Occipital lobe (tissue), 3 donors: ENCODE measurements at places on chromosomes 13 and 19. TPM values are rescaled to one million over a fixed set of nuclear protein-coding genes. Genes with fewer than 3 reads are reported as not detected.

- no peak for DNase-seq
Observed at GRCh38 chr19:55284405-55285058, 735 bp downstream of the BRSK1 start.

DNA sequence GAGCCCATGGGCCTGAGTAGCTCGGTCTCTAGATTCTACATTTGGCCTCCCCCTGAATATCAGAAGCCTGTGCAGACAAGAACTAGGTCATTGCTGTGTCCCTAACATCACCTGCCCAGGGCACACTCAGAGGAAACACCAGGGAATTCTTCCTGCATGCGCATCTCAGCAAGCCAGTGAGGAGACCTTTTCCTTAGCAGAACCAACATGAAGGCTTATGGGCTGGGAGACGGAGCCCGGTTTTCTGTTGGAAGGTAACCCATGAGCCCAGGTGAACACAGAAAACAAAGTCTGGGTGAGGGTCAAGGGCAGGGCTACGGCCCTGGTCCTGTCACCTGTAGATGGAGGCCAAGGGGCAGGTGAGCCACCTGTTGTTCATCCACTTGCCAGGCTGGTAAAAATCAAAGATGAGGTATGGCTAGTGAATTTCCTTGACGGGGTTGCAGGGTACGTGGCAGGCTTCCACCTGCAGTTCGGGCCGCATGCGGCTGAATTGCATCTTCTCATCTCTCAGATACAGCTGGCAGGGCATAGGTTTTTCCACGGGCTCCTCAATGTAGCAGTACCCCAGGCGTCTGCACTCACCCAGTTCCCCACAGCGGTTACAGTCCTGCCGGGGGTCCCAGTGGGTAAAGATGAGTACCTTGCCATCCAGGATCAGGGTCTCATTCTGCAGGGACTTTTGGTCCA is 3.6 kb upstream of the FAM187B start:
- no peak for DNase-seq

DNA sequence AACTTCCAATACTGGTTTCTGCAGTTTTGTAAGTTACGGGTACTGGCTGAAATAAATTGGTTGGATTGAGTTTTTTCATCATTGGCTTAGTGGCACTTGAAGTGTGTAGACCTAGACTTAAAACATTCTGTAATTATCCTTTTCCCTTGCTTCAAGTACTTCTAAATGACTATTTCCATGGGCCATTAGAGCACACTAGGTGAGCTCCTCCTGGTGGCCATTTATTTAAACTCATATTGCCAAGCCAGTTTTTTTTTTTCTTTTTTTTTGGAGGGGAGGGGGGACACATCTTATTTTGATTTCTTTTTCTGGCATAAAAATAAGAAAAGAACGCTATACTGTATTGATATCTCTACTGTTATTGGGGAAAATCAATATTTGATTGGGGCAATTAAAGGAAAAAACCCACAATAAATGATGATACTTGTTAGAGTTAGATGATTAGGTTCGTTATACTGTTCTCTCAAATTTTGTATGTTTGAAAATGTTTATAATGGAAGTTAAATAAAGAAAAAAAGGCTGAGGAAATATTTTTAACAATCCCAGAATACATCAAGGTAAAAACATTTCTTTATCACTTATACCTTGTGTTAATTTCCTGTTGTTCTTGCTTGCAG is 82.9 kb downstream of the PDS5B start:
- DNase-seq: no peak

Gene SERP2
- total RNA-seq: 30.7 TPM

DNA sequence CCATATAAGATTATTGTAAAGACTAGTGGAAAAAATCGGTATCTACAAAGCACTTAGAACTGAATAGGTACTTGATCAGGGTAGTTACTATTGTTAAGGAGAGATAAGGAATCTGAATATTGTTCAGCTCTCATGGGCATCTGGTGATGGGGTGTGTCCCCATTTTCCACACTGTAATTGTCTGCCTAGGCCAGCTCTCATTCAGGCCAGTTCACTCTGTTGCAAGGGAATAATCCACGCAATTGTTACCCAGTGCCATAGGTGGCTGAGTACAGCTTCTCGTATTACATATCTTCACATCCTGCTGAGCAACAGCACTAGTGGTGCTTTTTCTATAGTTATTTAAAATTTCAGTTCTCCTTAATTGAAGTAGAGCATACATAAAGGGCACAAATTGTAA is 45.6 kb upstream of the C13orf42 start:
- DNase-seq: no peak

DNA sequence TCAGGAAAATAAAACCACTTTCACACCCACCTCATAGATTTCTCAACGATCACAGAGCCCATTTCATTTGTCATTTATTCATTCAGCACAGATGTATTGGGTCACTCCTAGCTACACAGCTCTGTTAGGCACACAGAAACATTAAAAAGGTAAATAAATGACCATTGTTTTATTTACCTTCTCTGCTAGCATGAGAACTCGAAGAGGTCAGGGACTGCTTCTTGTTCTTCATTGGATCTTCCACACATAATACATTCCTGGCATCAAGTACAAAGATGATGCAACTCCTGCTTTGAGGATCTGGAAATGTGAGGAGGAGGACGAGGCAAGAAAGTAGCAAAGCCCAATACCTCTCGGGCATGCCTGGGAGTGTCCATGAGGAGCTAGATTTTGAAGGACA is 168.1 kb downstream of the RBM26 start:
- DNase-seq: no peak

GRCh38 chr13:78030341-78030896 is 111.8 kb upstream of the EDNRB start:
- no peak for DNase-seq

DNA sequence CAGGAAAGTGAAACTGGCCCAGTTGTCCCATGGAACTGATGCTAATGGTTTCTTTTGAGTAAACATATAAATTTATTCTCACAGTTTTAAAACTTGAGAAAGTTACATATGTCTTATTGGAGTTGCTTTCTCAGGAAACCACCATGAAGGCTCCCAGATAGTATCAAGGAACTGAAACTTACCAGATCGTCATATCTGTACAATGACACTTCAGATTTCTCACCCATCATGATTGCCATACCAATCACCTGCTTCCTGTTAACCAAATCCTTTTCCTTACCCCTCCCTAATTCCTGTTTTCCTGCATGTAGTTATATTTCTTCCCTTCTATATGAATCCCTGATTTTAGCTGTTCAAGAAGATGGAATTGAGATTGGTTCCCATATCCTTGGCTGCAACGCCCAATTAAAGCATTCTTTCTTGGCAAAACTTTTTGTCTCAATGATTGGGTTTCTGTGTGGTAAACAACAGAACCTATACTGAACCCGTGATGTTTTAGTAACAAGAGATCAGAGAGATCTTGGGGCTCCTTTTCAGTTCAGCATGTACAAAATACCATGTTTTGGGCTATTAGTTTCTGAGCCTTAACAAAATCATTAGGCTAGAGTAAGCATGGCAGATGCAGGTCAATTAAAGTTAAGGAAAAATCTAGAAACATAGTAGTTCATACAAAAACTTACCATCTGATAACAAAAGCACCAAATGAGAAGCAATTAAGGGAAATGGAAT is 781.3 kb upstream of the MIR17HG start:
- no peak for DNase-seq

DNA sequence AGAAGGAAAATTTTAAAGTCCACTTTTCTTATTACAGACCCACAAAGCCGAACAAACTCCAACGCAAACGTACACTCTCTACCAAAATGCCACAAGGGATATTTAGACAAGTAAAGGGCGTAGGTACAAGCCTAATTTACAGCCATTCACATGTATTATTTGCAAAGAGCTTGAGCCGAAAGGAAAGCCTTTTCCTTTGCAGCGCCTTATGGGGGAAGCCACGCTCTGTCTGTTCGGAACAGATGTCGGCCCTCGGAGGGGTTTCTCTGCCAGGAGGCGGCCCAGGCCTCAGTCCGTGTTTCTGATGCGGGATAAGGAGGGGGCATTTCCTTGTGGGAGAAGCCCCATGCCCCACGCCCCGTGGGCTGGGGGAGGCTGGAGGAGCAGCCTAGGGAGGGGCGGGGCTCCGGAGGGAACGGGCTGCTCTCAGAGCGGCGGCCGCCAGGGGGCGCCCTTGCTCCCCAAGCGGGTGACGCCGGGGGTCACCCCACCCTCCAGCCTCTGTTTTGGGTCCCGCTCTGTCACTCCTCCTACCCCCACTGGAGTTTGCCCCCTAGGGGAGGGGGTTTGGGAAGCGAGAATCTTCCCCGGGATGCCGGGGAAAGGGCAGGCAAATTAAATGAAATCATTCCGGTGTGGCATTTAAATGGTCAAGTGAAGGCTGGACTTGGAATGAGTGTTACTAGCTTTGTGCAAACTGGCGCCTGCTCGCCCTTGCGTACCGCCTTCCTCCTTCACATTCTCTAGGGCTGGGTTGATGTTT is 2.9 kb downstream of the HTR2A start:
- peak; percentile 66 for DNase-seq

Gene RHPN2
- 3.0 TPM for total RNA-seq
